ENCODE measurements at places on chromosomes 2 and 18. TPM values are rescaled to one million over a fixed set of nuclear protein-coding genes. Genes with fewer than 3 reads are reported as not detected.

DNA sequence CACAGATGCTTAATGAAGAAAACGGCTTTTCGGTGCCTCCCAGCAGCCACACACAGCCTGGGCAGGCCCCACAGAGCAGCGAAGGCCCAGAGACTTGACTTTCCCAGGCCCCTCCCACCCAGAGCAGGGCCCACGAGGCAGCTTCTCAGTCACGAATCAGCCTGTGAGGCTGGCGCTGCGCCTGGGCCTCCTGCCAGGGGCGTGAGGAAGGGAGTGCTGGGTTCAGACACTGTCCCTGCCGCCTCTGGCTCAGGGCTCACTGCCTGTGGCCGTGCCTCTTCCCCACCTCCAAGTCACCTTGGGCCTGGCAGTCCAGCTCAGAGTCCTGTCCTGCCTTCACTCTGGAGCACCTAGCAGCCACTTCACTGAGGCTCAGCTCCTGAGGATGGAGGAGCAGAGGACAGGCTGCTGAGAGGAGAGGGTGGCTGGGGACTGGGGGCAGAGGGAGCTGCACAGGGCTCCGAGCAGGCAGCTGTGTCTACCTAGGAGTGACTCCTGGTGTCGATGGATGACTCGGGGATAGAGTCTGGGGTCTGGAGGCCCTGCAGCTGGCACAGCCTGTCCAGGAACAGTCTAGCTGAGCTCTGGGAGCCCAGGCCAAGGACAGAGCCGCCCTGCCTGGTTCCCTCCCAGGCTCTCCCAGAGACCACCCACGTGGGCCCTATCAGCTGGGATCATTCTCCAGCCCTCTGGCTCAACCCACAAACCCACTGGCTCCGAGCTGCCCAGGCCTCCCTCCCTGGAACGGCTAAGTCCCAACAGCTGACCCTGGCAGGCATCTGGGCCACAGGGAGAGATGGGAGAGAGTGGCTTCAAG is 36.4 kb upstream of the FOSL2 start:
- no peak overlapping the region for H3K4me3 ChIP-seq
- H3K27ac ChIP-seq = no peak overlapping the region
- H3K27me3 ChIP-seq = peaks cover 5% of the 10 kb centered on the region
- H3K36me3 ChIP-seq = no peaks in the 10 kb centered on the region
- peaks cover 7% of the 10 kb centered on the region for H3K4me1 ChIP-seq

The UGT1A4 gene
- polyA plus RNA-seq = not detected

The HOXD1 gene
- polyA plus RNA-seq = not detected

The HOXD9 gene
- not detected for polyA plus RNA-seq
